NCI-H1930 (cell line): ENCODE measurements at places on chromosomes 6 and 20.

- DNase-seq: no peak
Measured at GRCh38 chr6:108793516-108794251, 54.5 kb upstream of the ARMC2 start.

DNA sequence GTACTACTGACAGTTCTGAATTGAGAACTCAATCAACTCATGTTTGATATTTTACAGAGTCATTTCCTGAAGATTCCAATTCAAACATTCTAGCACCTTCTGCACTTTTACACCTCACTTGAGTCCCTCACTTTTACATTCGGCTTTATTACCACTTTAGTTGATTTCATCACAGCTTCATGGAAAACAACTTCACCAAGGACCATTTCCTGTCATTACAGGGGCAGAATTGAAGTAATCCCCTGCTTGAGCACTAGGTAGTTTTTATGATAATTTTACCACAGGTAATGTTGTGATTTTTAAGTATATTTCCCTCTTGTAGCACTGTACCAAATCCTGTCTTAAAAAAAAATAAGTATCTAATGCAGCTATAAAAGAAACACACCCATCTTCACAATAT is 312.9 kb downstream of the BTBD9 start:
- DNase-seq: no peak

- DNase-seq: no peak
Measured at GRCh38 chr6:166595061-166595780, 8.7 kb upstream of the RAMACL start.

DNA sequence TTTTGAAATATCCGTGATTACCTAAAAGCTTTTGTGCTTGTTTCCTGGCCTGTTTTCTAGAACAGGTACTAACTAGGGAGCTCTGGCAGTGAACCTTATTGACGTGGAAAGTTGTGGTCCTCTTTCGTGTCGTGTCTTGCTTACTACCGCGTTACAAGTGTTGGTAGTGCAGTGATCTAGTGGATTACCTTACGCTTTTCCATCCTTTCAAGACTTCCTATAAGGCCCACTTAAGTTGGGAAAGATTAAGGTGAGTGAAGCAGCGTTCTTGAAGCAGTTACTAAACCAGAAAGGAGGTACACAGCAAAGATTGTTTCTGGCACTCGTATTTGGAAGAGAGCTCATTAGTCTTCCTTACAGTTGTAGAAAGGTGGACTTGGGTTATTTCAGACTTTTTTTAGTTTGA is 1.9 kb downstream of the PNRC1 start:
- no peak for DNase-seq

GRCh38 chr20:37991908-37992307 is 41.3 kb downstream of the TTI1 start:
- no peak for DNase-seq

- no peak for DNase-seq
Measured at GRCh38 chr6:36739947-36740817, 42.6 kb downstream of the RAB44 start.

- DNase-seq: no peak
Measured at GRCh38 chr6:45377043-45377553, 636 bp downstream of the SUPT3H start.

- DNase-seq: no peak
Measured at GRCh38 chr20:50848341-50848808, 53.5 kb downstream of the BCAS4 start.

DNA sequence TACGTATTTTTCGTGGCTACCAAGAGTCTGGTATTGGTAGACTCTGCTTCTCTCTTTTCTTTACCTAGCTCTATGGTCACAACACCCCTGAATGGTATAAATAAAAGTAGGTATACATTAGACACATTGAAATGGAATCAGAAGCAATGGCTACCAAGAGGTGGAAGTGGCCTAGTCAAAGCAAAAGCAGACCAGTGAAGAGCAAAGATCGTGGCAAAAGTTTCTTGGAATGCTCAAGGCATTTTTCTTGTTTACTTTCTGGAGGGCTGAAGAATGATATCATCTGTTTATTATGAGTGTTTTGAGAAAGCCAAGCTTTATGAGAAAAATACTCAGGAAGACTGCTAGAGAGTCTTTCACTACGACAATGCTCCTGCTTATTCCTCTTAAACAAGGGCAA is 28.6 kb upstream of the MOCS1 start:
- DNase-seq: no peak

GRCh38 chr6:42692137-42692911 is 30.1 kb downstream of the PRPH2 start:
- no peak for DNase-seq

DNA sequence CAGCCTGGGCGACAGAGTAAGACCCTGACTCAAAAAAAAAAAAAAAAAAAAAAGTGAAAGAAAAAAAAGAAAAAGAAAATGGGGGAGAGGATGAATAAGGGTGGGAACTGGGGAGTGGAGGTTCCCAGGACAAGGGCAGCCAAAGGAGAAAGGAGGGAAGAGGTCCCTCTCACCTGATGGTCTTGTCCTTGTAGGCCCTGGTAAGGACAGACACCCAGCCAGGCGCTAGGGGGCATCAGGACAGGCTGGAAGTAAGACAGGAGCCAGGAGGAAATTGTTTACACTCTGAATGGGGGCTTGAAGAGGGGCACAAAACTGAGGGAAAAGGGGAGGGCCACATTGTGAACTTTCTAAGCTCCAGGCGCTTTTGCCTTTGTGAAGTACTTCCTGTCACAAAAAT is 2.3 kb upstream of the ALDH5A1 start:
- no peak for DNase-seq

DNA sequence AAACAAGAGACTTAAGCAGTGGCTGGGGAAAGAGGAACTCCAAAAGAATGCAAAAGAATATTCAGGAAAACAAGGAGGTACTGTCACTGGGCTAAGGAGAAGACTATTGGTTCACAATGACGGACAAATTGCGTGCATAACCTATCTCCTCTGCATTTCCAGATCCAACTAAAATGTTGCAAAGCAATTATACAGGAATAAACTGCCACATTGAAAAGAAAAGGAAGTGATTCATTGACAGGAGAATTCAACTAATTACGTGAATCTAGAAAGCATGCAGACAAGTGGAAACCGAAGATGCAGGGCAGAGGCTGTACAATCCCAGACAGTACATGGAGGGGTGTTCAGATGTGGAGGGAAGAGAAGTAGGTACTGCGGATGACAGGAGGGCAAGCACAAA is 152.8 kb upstream of the RIPOR2 start:
- no peak for DNase-seq

DNA sequence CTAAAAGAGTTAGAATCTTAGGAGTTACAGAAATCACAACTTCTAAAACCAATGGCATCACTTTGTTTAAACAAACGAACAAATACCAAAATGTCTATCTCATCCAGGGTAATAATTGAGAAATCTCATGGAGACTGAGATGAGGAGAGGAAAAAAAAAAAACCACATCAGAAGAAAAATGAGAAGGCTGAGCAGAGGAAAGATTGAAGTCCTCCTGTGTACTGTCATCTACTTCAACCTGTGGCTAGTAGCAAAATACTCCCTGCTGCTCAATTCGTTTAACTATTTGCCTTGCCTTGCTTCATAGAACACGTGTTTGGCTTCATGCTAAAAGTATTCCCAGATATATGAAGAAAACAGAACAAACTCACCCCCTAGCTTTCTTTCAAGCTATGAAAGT is 143.7 kb downstream of the PDE10A start:
- no peak for DNase-seq

GRCh38 chr20:19113343-19113930 is 99.0 kb upstream of the SLC24A3 start:
- DNase-seq: no peak

DNA sequence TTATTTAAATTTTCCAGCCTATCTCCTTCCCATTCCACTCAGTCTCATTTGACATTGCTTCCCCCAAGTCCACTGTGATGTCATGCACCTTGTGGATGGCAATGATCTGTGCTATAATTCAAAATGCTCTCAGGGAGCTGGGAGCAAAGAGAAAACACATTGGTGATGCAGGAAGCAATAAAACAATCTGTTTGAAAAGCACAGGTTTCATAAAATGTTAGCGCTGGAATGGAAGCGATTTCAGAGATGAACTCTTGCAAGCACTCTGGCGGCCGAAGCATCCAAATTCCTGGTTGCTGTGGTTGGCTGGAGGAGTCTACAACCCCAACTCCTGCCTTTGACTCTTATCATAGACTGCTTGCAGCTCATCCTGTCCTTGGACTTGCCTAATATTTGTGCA is 167.0 kb downstream of the GMPR start:
- DNase-seq: no peak

- no peak for DNase-seq
Measured at GRCh38 chr20:50182346-50182745, 8.3 kb upstream of the CEBPB start.
